ENCODE measurements at places on chromosomes 12 and 14. TPM values are rescaled to one million over a fixed set of nuclear protein-coding genes. Genes with fewer than 3 reads are reported as not detected.
A peak's percentile ranks its signal among the peaks of the same experiment; 100 is the strongest.

- H3K27ac ChIP-seq, result peak overlapping the region; percentile 64
- H3K4me3 ChIP-seq, result no peak overlapping the region
- H3K27me3 ChIP-seq, result no peaks in the 10 kb centered on the region
- no peak for DNase-seq
- H3K4me1 ChIP-seq, result peaks cover 30% of the 10 kb centered on the region
These were observed 100.2 kb downstream of the EPS8 start for GRCh38 chr12:15688838-15689625.

DNA sequence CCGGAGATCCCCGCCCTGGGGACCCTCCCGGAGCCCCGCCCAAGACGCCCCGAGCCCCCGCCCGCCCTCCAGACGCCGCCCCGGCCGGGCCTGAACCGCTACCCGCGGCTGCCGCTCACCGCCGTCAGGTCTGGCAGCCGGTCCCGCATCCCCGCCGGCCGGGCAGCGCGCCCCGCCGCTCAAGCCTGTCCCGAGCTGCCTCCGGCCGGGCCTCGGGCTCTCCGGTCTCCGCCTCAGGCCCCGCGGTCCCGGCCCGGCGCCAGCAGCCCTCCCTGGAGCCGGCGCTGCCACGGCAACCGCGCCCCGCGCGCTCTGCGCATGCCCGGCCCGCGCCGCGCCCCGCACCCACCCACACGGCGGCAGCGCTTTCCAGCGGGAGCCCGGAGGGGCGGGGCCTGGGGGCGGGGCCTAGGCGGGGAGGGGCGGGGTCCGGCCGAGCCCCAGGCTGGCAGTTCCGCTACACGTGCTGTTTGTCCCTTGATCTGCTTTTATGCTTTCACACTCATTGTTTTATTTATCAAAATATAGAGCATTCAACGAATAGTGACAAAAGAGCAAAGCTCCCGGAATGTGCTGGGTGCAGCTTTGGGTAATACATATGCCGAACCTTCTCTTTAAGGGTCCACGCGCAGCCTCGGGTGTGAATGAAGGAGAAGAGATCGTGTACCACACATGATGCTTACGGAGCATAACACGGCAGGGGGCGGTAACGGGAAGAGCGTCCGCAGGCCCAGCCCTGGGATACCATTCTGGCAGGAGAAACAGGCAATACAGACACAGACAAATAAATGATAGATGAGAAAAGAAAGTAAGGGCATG lies at the start of gene STX2:
Gene STX2 (minus strand): TSS at position 300 of the 819 bp plus-strand sequence. CDS start 151 bp downstream, at position 149.
- peaks cover 13% of the 10 kb centered on the region for H3K4me1 ChIP-seq
- peak; percentile 90 for DNase-seq
- no peaks in the 10 kb centered on the region for H3K36me3 ChIP-seq
- H3K4me3 ChIP-seq, result peak within 1 kb of the TSS; percentile 74
- H3K27me3 ChIP-seq, result no peaks in the 10 kb centered on the region

DNA sequence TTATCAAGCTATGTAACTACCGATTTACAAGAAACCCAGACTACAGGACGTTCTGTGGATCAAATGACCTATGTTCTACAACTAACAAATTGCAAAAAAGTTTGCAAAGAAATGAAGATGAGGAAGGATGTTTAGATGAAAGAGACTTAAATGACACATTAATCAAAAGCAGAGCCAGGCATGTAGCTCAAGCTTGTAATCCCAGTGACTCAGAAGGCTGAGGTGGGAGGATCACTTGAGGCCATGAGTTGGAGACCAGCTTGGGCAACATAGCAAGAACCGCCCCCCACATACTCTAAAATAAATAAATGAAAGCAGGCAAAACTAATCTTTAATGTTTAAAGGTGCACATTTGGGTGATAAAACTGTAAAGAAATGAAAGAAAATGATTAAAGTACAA lies 331.9 kb downstream of the BTG1 start:
- H3K27ac ChIP-seq, result no peak overlapping the region
- H3K36me3 ChIP-seq, result no peaks in the 10 kb centered on the region
- DNase-seq, result peak; percentile 27
- H3K4me3 ChIP-seq, result no peak overlapping the region
- no peaks in the 10 kb centered on the region for H3K27me3 ChIP-seq

NPAS3 gene
- 1.2 TPM for total RNA-seq

- no peak for DNase-seq
- no peaks in the 10 kb centered on the region for H3K27me3 ChIP-seq
- no peaks in the 10 kb centered on the region for H3K36me3 ChIP-seq
- H3K27ac ChIP-seq, result no peak overlapping the region
- H3K4me3 ChIP-seq, result no peak overlapping the region
- H3K4me1 ChIP-seq, result no peaks in the 10 kb centered on the region
These were observed 24.4 kb upstream of the FBRSL1 start for GRCh38 chr12:132465269-132466190.

RD3L gene
- not detected for total RNA-seq

DNA sequence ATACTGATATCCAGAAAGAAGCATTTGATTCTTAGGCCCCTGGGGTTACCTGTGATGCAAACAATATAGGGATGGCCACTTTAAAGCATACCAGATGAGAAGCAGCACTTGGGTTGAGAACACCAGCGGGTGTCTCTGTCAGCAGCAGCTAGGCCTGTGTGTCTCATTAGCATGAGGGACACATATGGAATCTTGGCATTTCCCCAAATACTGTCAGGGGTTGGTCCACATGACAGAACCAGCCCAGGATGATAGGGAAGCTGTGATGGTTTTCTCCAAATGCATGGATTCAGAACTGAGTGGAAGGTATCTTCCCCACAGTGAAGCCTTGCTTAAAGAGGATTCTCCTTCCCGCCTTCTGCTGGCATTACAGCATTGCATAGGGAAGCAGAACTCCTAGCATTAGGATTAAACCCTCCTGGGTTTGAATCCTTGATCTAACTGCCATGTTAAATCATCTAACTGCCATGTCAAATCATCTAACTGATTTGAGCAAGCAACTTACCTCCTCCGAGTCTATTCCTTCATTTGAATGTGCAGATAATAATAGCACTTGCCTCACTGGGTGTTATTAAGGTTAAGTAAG lies 111.5 kb upstream of the WSCD2 start:
- no peak overlapping the region for H3K27ac ChIP-seq
- no peak for DNase-seq
- H3K36me3 ChIP-seq, result no peaks in the 10 kb centered on the region
- H3K27me3 ChIP-seq, result peaks cover 63% of the 10 kb centered on the region
- no peak overlapping the region for H3K4me3 ChIP-seq
- H3K4me1 ChIP-seq, result no peaks in the 10 kb centered on the region
